HFFc6 (cell line): ENCODE measurements at places on chromosomes 5 and 9. TPM values are rescaled to one million over a fixed set of nuclear protein-coding genes. Genes with fewer than 3 reads are reported as not detected.

- DNase-seq = no peak
These were observed 62.0 kb downstream of the CRB2 start for GRCh38 chr9:123418052-123418430.

- no peak for DNase-seq
These were observed 297.9 kb downstream of the IRX1 start for GRCh38 chr5:3893527-3893926.

DNA sequence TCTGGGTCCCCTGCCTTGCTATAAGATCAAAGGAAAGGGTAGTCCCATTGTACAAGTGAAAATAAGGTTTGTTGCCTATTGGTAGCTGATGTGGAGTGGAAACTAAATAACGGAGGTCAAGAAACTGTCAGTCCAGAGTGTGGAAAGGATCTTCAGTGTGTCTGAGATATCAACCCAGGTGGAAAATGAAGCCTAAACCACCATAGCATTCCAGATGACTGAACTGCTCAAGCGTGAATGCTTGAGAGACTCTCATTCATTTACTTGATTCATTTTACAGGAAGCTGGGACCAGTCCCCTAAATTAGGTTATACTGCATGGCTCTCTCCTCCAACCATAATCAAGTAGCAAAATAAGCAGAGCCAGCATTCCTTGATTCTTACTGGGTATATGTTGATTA is 116.0 kb upstream of the SLC28A3 start:
- DNase-seq = no peak

GRCh38 chr5:95178046-95178651 is 106.7 kb downstream of the MCTP1 start:
- DNase-seq = no peak

GRCh38 chr9:121861501-121862180 is 210.2 kb downstream of the DAB2IP start:
- peak; percentile 36 for DNase-seq

DNA sequence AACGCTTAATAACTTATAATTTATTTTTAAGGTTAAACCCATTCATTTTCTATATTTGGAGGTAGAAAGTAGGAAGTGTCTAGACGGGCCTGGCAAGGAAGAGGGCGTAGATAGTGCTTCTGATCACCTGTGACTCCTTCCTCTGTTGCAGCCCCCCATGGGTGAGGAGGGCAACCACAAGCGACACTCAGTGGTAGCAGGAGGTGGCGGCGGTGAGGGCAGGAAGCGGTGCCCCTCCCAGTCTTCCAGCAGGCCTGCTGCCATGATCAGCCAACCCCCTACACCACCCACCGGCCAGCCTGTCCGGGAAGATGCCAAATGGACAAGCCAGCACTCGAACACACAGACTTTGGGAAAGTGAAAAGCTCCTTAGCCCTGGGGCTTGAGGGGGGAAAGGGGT is 36.7 kb downstream of the FAXDC2 start:
- DNase-seq = no peak

- no peak for DNase-seq
These were observed 2.2 kb downstream of the PCDH1 start for GRCh38 chr5:141875795-141876627.

DNA sequence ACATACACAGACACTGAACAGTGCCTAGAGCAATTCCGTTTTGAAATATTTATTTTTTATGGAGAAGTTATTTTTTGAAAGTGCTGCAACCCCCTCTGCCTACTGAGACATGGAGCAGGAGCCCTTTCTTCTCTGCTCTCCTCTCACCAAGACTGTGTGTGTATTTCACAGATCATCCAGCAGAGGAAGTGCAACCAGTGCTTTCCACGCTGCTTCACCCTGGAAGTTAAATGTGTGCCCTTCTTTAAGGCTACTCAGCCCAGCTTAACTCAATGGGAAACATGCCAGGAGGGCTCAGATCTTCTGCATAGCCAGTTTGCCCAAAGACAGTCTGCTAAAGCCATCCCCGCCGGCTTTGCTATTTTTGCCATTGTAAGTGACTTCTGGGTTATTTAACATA is 606.3 kb downstream of the TLE1 start:
- DNase-seq = no peak

DNA sequence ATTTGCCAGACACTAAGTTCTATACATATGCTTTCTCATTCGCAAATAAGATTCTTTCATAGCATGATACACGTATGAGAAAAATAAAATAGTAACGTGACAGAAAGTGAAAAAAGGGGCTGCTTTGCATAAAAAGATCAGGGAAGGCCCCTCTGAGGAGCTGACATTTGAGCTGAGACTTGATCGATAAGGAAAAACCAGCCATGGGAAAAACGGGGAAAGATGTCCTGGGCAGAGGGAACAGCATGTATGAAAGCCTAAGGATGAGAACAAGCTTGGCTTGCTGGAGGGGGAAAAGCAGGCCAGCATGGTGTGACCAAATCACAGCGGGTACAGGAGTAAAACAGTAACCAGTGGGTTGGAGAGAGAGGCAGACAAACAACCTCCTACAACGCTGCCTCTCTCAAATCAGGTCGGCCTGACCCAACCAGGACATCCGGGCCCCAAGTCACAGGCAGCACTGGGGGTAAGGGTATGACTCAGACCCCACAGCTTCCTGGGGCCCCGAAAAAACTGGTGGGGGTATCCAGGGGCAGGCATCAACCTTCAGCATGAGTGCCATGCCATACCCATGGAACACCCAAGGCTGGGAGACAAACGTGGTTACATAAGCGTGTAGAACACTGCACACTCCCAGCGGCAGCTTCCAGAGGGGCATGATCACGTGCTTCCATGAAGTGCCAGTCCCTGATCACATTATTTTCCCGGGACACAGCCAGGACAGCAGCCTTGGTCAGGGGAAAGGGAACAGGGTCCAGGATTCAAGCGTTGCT is 2.2 kb downstream of the TNIP1 start:
- DNase-seq = no peak

DNA sequence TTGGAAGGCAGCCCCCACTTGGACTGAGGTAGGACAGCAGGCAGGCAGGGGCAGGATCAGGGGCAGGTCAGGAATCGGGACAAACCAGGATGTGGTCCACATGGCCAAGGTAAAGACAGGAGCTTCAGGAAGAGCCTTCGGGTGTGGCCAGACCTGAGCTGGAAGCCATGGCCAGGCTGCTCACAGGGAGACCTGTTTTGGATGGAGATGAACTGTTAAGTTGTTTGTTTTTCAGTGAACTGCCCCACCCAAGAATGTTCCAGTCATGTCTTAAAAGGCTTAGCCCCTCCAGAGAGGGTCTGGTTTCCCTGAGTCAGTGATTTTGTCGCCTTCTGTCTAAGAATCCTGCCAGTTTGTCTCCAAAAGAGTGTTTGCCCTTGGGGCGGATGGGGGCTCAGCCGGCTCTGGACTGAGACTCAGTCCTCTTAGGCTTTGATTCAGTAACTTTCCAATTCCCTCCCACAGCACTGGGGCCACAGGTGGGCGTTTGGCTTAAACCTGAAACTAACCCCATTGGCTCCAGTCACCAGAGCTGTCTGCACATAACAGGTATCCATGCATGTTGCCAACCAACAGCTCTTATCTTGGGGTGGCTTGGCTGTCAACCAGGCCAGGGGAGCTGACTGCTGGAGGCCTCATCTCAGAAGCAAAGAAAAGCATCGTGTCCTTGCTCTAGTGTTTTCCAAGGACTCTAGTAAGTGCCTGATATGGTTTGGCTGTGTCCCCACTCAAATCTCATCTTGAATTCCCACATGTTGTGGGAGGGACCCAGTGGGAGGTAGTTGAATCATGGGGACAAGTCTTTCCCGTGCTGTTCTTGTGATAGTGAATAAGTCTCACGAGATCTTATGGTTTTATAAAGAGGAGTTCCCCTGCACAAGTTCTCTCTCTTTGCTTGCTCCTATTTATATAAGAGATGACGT is 11.3 kb upstream of the ANKH start:
- no peak for DNase-seq

Gene SPINK4
- total RNA-seq = not detected in 3 replicates

Gene C5orf63
- 0.71 and 1.8 TPM in 2 replicates for total RNA-seq
